ENCODE measurements at places on chromosomes 11 and 22.

DNA sequence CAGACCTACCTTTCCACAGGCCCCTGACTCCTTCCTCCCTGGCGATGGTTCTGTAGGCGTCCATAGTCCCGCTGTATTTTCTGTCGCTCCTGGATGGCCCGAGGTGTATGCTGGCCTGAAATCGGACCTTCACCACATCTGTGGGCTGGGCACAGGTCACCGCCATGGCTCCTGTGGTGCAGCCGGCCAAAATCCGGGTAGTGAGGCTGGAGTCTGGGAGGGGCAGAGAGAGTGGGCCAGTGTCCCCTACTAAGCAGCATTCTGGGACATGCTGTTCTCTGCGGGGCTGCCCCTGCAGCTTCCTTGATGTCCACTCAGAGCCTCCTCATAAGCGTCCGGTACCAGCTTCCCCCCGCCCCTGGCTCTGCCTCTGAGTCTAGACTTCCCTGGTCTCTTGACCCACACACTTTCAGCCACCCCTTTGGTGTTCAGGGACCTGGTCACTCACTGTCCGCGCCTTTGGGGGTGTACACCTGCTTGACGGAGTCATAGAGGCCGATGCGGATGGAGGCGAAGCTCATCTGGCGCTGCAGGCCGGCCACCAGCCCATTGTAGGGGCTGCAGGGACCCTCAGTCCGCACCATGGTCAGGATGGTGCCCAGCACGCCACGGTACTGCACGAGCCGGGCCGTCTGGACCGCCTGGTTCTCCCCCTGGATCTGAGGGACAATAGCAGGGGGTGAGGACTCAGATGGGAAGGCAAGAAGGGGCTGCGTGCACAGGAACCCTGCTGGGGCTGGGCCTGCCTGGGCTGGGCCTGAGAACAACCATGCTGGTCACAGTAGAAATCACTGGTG lies 3.0 kb downstream of the UCP3 start:
- no peak for DNase-seq

GRCh38 chr11:58027341-58027740 lies 3.4 kb upstream of the OR6Q1 start:
- DNase-seq = no peak

DNA sequence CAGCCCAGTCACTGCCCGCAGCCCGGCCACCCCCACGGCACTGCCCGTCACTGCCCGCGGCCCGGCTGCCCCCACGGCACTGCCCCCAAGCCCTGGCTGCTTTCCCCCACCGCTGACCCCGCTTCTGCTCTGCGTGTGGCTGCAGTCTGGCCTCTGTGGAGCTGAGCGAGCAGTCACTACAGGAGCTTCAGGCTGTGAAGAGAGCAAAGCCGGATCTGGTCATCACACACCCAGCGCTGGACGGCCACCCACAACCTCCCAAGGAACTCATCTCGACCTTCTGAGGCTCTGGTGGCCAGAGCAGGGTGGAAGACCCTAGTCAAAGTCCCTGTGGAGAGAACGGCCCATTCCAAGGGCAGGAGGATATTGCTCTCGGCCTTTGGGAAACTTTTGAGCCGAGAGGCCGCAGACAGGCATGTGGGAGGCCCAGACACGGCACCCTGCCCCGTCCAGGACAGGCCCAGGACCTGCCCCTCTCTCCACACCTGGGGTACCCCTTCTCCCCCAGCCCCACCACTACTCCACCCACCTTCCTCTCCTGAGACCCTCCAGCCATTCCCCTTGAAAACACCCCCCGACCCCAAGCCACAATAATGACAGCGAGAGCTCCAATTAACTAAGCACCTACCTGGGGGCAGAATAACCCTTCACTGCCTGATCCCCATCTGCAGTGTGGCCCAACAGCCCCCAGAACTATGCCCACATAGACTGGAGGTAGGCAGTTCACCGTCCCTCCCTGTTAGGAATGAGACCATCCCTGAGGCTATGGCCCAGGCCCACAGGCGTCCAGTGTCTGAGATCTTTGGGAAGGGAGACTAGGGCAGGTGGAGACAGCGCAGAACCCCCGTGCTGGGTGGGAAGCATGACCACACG lies 3.7 kb upstream of the PGGHG start:
- no peak for DNase-seq

GRCh38 chr22:43567691-43568324 lies 156.0 kb downstream of the MPPED1 start:
- DNase-seq = no peak

GRCh38 chr22:28899199-28899853 lies 16.0 kb downstream of the ZNRF3 start:
- peak; percentile 59 for DNase-seq

GRCh38 chr22:30636226-30637077 lies 871 bp downstream of the SLC35E4 start:
- no peak for DNase-seq

DNA sequence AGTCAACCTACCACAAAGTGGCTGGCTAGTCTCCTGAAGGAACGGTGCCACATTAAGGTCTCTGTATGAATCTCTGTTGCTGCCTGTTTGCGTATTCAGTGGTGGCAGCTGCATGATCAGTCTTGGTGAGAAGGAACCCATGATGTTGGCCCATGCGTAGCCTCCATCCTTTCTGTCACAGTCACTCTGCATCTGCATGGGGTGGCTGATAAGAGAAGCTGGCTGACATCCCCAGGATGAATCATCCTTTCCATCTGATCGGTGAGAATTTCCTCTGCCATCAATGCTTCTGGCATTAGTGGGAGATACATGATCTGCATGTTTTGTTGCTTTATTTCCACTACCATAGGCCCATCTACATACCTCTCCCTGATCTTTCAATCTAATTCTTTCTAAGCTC lies 199.0 kb upstream of the NECTIN1 start:
- no peak for DNase-seq

- no peak for DNase-seq
These were observed 120.9 kb downstream of the MAML2 start for GRCh38 chr11:96222102-96222501.

- DNase-seq = no peak
These were observed 72.8 kb upstream of the CCND1 start for GRCh38 chr11:69567951-69568808.

GRCh38 chr11:79768343-79768742 lies 327.5 kb upstream of the TENM4 start:
- DNase-seq = no peak

- no peak for DNase-seq
These were observed 28.3 kb downstream of the PDHX start for GRCh38 chr11:34944692-34945091.

DNA sequence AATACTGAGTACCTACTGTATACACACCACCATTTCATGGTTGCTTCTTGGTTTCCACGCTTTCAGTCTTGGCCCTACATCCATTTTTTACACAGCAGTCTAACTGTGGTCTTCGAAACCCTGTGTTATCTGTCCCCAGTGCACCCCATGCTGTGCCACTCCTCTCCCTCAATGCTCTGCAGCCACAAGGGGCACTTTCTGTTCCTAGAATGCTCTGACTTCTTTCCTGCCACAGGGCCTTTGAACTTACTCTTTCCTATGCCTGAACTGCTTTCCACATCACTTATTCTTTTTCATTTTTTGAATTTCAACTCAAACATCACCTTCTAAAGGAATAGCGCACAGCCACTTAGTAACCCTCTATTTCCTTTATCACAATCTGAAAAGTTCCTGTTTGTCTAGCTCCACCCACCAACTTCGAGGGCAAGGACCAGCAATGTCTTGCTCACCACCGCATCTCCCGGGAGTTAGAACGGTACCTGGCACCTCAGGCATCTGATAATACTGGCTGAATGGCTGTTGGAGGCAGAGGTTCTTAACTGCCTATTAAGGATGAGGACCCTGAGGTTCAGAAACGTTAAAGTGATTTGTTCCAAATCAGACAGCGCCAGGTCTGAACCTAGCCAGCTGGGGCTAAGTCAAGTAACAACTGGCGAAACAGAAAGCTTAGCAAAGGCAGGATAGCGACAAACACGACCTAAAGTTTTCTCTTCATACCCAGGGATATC lies 568 bp downstream of the ALG8 start:
- DNase-seq = peak; percentile 19

DNA sequence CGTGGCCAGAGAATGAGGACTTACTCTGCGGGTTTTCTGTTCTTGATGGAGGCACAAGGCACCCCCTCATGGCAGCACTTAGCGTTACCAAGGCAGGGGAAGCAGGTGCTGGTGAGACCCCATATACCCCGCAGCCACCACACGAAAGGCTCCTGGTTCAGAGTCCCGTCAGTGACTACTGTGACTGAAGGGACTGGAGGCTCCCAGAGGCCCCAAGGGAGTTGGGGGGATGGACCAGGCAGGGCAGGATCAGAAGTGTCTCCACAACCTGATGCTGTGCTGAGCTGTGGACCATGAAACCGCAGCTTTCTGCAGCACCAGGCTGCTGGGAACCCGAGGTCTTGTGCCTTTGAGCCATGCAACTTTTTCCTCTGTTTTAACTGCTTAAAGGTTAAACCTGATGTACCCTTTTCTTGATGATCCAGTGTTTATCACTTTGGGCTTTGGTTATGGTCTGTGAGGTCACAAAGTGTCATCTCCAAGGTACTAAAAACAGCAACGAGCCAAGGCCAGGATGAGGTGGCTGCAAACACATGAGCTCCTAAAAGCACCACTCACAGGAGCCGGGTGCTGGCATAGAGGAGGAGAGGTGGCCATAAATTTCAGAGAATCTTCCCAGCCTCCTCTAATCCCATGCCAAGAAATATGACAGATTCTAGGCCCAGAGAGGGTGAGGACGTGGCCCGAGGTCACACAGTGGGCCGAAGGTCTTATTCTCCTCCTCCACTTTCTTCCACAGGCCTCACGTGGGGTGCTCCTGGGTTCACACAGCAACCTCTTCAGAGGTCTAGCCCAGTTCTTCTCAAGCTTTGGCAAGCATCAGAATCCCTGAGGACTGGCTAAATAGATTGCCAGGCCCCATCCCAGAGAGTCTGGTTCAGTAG lies 4.2 kb upstream of the LRRC32 start:
- DNase-seq = no peak

GRCh38 chr22:23386822-23387580 lies 193.1 kb downstream of the IGLL1 start:
- no peak for DNase-seq

GRCh38 chr22:28440592-28441390 lies 238.8 kb downstream of the TTC28 start:
- DNase-seq = no peak

GRCh38 chr22:33887173-33887572 lies 33.1 kb downstream of the LARGE1 start:
- DNase-seq = no peak

DNA sequence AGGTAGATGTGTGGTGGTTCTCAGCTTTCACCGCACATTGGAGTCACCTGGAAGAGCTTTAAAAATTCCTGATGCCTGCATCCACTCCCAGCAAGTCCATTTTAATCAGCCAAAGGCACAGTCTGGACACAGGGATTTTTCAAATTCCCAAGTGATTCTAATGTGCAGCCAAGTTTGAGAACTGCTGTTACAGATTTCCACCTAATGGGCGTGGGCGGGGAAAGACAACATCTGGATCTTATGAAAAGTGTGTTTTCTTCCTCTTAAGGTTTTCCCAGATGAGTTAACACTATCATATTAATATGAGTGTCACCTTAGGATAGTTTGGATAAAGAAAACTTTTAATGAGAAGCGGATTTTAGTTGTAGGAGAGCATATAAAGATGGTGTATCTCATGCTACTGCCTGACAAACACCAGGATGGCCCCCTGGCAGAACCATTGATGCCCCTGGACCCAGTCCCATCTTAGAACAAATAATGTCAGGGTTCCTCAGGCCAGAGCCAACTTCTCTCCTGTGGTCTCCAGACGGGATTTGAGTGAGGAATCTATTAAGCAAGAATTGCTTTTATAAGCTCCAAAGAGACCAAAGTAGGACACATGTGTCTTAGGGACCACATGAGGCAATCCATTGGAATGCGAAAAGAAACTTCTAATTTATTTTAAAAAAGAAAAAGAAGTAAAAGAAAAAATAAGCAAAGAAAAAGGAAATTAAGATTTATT lies 31.9 kb downstream of the POU2AF1 start:
- no peak for DNase-seq

- no peak for DNase-seq
These were observed 75.6 kb downstream of the BLID start for GRCh38 chr11:122040464-122040863.

DNA sequence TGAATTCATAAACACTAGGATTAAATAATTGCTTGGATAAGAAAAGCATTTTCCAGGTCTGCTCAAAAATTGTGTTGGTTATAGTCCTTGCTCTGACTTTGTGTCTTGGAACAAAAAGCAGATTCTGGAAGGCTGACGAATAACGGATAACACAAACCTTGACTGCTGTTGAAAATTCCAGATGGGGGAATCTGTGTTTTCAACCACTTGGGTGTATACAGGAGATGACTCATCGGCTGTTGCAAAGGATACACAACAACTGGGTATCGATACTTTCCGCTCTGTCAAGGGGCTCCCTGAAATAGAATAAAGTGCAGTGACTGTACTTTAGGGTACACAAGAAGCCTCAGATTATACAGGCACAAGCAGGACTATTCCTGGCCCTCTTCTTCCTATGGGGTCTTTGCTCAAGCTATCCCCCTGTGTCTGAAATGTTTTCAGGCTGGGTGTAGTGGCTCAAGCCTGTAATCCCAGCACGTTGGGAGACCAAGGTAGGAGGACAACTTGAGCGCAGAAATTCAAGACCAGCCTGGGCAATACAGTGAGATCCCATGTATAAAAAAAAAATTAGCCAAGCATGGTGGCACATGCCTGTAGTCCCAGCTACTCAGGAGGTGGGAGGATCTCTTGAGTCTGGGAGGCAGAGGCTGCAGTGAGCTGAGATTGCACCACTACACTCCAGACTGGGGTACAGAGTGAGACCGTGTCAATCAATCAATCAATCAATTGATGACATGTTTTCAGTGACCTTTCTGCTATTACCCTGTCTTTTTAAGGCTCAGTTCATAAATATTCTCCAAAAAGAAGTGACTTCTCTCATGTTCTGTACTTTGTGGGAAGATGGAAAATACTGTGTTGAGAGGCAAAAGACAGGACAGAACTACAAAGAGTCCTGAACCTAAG lies 48.6 kb upstream of the UCP3 start:
- DNase-seq = no peak

GRCh38 chr11:95912902-95913560 lies 10.9 kb downstream of the MTMR2 start:
- DNase-seq = no peak

DNA sequence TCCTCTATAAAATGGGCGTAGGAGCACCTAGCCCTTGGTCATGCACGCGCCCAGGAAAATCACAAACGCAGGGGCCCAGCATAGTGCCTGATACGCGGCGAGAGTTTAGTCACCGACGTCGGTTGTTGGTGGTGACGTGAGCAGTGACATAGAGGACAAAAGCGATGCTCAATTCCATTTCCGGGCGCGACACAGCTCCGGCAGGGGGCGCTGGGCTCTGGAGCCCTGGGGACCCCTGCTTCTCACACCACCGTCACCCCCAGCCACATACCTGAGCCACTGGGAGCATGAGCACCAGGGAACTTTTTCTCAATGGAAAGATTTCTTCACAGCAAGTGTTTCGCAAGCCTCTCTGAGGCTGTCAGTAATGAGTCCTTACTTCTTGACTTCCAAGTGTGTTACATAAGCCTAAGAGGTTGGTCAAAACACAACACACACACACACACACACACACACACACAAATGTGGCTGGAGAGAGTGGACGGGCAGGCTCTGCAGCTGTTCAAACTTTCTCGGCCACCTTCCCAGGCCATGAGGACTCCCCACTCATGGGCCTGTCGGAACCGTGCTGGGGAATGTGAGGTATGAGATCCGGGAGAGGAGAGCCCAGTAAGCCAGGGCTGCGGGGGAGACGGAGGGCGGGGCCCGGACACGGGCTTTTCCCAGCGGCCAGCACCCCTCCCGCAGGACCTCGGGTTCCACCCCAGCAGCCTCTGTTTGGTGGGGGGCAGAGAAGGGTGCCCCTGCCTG lies 36.9 kb upstream of the LINC01488 start:
- DNase-seq = no peak

Measured in T-helper 2 cell (primary cell).